Epithelial cell of esophagus (primary cell): ENCODE measurements at places on chromosomes 16 and 17.

- no peak for DNase-seq
Measured at GRCh38 chr16:75868636-75869632, 142.6 kb upstream of the CPHXL start.

- DNase-seq: peak; percentile 63
Measured at GRCh38 chr16:28149011-28149888, 62.5 kb downstream of the XPO6 start.

GRCh38 chr17:31510308-31511194, 119.1 kb downstream of the RAB11FIP4 start:
- DNase-seq: no peak

GRCh38 chr16:57635266-57636097, 7.1 kb downstream of the ADGRG1 start:
- no peak for DNase-seq

GRCh38 chr16:28171816-28172215, 39.9 kb downstream of the XPO6 start:
- DNase-seq: no peak

DNA sequence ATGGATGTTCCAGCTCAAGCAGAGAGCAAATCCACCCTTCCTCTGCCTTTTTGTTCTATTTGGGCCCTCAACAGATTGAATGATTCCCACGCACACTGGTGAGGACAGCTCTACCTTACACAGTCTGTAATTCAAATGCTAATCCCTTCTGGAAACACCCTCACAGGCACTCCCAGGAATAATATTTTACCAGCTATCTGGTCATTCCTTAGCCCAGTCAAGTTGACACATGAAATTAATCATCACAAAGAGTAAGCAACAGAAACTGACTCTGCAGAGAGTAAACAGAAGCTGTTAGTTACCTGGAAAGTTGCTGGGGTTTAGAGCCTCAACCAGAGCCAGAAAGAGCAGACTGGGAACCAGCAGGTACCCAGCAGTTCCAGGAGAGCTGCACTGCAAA, 75.5 kb upstream of the MMP2 start:
- peak; percentile 42 for DNase-seq

- no peak for DNase-seq
Measured at GRCh38 chr17:67160791-67161190, 84.2 kb downstream of the HELZ start.

GRCh38 chr17:35912339-35912912, 18.1 kb downstream of the RDM1 start:
- DNase-seq: no peak

- no peak for DNase-seq
Measured at GRCh38 chr17:36674278-36674650, 72.9 kb downstream of the MRM1 start.

DNA sequence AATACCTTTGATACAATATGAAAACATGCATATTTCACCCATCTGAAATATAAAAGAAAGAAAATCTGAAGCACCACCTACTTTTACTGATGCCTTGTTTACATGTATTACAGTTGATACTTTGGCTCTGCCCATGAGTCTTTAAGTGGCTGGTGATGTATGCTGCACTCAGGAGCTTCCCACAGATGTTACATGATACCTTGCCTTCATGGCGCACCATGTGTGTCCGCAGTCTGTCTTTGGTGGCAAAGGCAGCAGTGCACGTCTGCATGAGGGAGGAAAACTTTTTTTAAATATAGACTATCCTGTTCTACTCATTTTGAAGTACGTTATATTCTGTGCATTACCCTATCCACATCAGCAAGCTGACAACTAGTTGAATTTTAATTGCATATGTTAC, 7.5 kb downstream of the VEZF1 start:
- DNase-seq: no peak

- DNase-seq: no peak
Measured at GRCh38 chr17:69412251-69412671, 2.2 kb upstream of the MAP2K6 start.

GRCh38 chr16:80591071-80591915, 50.5 kb downstream of the DYNLRB2 start:
- DNase-seq: no peak

DNA sequence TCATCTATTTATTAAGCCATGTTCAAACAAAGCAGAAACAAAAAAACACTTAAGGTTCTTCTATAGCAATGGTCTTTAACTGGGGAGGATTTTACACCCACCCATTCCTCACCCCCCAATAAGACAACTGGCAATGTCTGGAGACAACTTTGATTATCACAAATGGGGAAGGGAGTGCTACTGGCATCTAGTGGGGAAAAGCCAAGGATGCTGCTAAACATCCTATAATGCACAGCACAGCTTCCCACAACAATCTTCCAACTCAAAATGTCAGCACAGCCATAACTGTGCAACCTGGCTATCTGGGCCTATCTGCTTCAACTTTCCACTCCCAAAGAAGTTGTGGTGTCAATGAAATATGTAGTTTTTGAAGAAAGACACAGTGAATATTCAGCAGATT, 1044.4 kb downstream of the CDH8 start:
- DNase-seq: no peak

- DNase-seq: no peak
Measured at GRCh38 chr16:55203570-55203969, 120.4 kb upstream of the IRX6 start.
